ENCODE measurements at places on chromosomes 6 and 20.

- no peak for DNase-seq
These were observed 632 bp downstream of the PRKN start for GRCh38 chr6:162726947-162727321.

DNA sequence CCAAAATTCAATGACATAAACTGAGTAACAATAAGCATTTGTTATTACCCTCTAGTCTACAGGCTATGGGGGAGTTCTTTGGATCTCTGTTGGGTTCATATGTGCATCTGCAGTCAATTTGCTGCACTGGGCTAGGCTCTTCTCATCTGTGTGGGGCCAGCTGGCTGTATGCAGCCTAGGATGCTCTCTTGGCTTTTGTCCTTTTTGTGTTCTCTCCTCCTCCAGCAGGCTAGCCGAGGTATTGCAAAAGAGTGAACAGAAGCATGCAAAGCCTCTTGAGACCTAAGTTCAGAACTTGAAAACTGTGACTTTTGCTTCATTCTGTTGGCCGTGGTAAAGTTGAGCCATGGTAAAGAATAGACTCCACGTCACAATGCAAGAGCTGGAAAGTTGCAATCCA, 62.8 kb upstream of the FOXO3 start:
- DNase-seq: no peak

DNA sequence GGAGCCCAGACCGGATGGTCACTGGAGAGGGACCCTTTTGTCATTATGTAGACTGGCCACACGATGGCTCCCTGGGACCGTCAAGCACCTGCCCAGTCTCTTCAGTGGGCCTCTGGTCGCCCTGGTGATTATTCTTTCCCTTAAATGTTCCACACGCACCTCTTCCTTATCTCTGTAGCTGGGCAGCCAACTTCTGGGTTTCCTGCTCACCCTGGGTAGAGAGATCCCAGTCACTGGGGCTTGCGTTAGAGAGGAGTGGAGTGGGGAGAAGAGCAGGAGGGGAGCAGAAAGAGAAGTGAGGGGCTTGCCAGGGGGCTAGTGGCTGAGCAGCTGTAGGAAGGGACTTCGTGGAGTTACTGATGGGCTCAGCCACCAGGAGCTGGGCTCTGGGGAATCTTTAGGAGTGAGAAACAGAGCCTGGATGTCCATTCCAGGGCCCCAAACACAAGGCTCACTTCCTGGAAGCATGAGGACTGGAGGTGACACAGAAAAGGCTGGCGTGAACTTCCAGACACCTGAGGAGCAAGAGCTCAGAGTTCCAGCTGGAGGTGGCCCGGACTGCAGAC, 150.1 kb downstream of the DHX35 start:
- peak; percentile 1 for DNase-seq

GRCh38 chr6:118559659-118560058, 11.6 kb downstream of the PLN start:
- DNase-seq: no peak

DNA sequence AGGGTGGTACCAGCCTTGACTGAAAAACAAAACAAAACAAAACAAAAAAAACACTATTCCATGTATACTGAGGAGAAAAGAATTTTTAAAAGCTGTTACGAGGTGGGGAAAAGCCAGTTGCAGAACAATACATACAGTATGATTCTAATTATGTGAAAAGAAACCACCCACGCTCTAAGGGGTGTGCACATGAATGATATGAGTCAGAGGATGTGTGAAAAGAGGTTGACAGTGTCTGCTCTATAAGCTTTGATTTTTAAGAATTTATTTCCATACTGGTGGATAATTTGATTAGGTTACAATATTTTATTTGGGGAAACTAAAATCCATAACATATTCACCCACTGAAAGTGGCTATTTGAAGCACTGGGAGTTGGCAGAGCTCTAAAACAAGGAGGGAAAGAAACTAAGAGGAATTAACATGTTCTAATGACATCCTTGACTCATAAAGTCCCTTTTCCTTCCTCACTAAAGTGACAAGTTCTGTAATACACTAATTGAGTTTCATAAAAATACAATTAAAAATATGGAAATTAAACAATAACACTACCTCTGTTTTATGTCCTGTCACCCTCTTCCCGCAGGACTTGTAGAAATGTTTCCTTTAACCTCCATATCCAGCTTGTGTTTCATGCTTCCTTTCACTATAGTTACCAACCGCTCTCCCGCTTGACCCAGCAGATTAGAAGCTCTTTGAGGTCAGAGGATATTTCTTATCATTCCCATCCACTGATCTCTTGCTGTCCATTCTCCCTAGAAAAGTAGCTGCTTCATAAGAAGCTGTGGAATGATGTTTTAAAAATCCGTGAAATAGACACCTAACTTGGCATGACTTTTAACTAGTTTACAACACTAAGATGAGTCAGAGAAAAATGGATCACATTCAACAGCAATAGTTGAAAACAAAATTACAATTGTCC, 118.6 kb upstream of the CCDC28A start:
- no peak for DNase-seq

DNA sequence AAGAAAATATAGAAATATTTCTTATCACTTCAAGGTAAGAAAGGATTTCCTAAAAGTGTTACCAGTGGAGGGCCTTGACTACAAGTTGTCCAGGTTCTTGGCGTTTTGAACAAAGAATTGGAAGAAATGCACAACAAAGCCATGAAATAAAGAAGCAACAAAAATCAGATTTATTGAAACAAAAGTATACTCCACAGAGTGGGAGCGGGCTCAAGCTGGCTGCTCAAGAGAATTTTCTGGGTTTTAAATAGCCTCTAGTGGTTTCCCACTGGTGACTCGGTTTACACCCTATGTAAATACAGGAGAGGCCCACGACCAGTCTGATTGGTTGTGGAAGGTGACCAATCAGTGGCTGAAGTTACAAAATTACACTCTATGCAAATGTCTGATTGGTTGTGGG, 64.2 kb downstream of the SAMD3 start:
- DNase-seq: no peak

DNA sequence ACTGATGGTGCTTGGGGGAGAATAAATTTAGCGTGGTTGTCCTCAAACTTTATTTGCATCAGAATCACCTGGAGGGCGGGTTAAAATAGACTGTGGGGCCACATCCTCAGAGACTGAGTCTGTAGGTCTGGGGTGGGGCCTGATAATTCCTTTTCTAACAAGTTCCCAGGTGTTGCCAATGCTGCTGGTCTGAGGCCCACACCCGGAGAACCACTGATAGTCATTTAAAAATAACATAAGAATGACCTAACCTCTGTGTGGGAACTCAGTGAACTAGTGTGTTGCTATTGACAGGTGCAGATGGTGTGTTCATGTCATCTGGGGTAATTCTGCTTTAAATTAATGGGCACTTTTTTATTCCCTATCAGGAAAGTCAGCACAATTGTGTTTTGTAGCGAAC, 64.8 kb downstream of the RTN4IP1 start:
- DNase-seq: no peak

- no peak for DNase-seq
These were observed 213.7 kb upstream of the CITED2 start for GRCh38 chr6:139588076-139588639.

DNA sequence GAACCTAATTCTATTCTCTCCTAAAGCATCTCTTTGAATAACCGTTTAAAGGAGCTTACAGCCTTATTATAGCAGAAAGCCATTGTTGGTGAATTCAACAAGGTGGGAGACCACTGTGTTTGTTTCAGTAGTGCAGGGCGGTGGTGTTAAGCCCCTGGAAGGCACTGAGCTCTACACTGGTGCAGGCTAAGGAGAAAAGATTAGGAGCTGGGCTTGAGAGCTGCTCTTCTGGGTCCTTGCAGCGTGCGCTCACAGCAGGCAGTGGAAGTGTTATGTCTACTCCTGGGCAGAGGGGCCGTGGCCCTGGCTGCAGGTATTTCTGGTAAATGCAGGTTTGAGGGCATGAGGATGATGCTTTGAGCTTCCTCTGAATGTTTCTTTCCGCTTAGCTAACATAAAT, 361.2 kb downstream of the RNF144B start:
- DNase-seq: no peak

- no peak for DNase-seq
These were observed 1110.3 kb upstream of the MAP3K7 start for GRCh38 chr6:91697010-91697695.

DNA sequence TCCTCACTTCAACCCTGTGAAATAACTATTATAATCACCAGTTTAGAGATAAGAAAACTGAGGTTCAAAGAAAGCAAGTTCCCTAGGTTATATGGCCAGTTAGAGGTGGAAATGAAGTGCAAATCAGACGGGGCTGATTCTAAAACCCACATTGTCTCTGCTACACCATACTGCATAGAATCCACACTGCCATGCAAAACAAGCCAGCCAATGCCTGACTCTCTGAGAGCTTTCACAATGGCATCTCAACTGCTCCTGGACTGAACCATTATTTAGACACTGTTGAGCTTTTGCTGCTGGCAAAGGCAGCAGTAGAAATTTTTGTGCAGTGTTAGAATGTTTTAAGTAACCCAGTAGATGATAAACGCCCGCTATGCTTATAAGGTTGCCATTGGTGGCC, 195.2 kb upstream of the CNR1 start:
- no peak for DNase-seq

- no peak for DNase-seq
These were observed 27.9 kb upstream of the SLC2A12 start for GRCh38 chr6:134080171-134080795.

DNA sequence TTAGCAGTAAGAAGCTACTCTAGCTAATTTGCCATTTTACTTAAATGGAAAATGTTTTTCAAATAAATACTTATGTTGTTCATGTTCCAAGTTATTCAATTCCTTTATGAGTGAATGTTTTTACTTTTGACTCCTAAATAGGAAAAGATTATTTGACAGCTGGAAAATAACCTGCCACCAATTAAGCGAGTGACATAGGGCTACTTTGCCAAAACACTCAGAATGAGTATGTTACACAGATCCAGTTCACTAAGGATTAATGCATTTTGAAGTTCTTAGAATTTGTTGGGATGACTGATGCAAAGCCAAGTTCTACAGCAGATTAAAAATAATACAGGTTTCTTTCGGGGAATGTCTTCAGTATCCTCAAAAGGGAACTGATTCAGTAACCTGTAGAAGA, 144.4 kb downstream of the ADGRG6 start:
- no peak for DNase-seq

GRCh38 chr20:10855778-10856177, 182.0 kb upstream of the JAG1 start:
- no peak for DNase-seq

GRCh38 chr6:34385793-34386195, 6.7 kb downstream of the NUDT3 start:
- no peak for DNase-seq

DNA sequence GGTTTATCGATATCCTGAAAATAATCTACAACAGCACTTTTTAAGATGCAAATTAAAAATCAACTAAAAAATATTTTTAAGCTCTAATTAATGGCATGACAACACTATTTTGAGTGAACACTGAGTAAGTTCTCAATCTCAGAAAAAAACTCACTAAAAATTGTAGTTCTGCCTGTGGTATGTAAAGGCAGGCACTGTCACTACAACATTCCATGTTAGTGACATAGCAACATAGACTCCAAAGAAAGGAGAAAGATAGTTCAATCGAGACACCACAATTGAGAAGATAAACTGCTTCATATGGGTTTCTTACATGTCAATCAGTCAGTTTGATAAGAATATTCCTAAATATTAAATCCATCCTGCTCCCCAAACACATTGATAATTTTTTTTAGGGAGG, 38.0 kb downstream of the COL12A1 start:
- DNase-seq: no peak

GRCh38 chr20:41654884-41655283, 36.7 kb upstream of the CHD6 start:
- DNase-seq: no peak

DNA sequence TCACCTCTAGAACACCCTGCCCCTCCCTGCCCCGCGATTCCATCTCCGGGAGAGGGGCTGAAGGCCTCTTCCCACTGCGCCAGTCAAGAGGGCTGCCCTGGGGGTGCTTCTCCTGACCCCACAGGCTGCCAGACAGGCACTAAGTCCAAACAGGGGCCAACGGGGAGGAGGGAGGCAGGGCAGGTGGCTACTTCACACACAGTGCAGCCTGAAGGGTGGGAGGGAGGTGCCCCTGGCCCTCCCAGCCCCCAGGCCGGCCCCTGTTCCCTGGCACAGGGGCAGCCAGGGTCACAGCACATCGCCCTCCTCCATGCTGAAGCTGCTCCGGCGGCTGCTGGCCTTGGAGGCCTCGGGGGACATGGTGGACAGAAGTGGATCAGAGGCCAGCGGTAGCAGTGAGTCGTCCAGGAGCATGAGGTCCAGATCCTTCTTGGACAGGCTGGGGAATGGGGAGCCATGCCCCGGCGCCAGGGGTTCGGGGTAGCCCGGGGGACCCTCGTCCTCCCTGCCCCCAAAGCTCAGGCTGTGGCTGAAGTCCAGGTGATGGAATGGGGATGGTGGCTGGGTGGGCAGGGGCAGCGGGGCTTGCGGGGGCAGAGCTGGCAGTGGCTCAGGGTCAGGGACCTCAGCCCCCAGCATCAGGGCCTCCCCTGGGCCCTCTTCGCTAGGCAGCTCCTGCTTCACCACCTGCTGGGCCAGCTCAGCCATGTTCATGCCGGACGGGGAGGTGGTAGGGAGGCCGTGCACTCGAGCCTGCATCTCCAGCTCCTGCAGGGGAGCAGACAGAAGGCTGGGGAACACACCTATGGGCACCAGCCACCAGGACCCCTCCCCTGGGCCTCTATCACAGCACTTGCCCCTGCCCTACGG, 46.3 kb downstream of the MDFI start:
- DNase-seq: no peak

- DNase-seq: no peak
These were observed 187.5 kb downstream of the BACH2 start for GRCh38 chr6:90109141-90109540.

- DNase-seq: no peak
These were observed 35.4 kb downstream of the TMX4 start for GRCh38 chr20:7984192-7984591.

GRCh38 chr6:117227245-117227962, 38.0 kb upstream of the VGLL2 start:
- DNase-seq: no peak

GRCh38 chr6:156021746-156022396, 566.2 kb upstream of the NOX3 start:
- no peak for DNase-seq

DNA sequence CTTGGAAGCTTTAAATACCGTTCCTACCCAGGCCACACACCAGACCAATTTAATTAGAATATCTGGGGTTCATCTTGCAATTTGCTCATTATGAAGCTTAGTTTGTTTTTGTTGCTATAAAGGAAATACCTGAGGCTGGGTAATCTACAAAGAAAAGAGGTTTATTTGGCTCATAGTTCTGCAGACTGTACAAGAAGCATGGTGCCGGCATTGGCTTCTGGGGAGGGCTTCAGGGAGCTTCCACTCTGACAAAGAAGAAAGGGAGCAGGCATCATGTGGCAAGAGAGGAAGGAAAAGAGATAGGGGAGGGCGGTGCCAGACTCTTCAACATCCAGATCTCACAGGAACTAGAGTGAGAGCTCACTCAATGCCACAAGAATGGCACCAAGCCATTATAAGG, 73.6 kb downstream of the RNF182 start:
- no peak for DNase-seq

DNA sequence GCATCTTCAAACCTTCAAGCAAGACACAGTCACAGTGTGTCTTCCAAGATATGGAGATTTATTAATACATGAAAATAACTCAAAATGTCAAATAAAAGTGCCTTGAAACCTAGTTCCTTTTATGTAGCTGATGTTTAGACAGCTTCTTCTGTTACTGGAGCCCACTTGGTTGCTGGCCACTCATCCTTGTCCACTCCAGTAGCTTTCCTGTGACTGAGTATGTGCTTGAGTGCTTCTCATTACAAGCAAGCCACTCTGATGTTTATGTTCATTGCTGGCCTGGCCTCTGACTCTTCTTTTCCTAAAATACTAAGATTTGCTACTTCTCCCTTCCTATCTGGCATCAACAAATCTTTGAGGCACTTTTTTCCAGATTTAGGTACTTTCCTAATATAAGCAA, 545.2 kb upstream of the MAN1A1 start:
- no peak for DNase-seq

Data from amygdala (tissue), 56 donors.